ENCODE measurements at places on chromosomes 2 and 18.
A peak's percentile ranks its signal among the peaks of the same experiment; 100 is the strongest.

DNA sequence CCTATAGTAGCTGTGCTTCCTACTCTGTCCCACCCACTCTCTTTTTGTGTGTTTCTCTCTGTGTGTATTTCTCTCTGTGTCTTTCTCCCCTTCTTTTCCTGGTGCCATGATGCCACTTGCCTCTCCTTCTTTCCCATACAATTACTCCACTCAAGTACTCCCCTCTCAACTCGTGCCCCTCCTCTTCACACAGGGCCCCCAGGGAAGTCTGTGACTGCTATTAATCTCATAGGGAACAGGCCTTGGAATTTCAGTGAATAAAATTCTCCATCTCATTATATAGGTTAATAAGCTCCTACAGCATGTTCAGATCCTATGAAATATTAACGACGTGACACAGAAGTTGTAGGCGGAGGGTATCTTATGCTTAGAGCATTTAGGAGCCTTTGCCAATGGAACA, 205.9 kb upstream of the EPHA4 start:
- DNase-seq: no peak

- no peak for DNase-seq
Observed at GRCh38 chr2:41222593-41222992, 770.7 kb upstream of the SLC8A1 start.

GRCh38 chr2:217166241-217166850, 306.5 kb upstream of the TNP1 start:
- no peak for DNase-seq

GRCh38 chr2:71494523-71495155, 41.3 kb downstream of the DYSF start:
- no peak for DNase-seq

DNA sequence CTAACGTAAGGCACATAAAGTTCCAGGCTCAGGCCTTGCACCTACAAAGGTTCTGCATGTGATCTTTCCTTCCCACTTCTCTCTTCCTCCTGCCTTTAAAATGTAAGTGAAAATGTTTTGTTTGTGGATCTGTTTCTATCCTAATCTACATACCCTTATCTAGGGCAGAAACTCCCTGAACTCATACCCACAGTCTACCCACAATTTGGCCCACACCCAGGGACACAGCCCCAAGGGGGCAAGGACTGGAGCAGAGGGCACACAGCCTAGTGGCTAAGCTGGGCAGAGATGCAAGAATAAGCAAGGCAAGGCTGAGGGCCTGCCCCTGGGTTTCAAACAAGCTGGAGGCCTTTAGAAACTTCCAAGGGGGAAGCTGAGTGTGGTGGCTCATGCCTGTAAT, 71.0 kb downstream of the HS1BP3 start:
- no peak for DNase-seq

DNA sequence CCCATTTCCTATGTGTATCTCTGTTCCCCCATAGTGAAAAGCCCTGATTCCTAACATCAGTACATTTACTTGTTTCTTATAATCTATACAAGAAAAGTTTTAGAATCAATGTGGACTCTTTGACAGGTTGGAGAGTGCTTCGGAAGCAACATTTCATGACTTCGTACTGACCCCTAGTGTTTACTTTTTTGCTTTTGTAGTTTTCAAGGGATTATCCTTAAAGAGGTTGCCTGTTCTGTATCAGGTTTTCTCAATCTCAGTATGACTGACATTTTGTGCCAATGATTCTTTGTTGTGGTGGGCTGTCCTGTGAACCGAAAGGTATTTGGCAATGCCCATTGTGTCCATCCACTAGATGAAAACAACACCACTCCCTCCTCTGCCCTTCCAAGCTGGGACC, 43.3 kb upstream of the SERPINB2 start:
- DNase-seq: peak; percentile 16

DNA sequence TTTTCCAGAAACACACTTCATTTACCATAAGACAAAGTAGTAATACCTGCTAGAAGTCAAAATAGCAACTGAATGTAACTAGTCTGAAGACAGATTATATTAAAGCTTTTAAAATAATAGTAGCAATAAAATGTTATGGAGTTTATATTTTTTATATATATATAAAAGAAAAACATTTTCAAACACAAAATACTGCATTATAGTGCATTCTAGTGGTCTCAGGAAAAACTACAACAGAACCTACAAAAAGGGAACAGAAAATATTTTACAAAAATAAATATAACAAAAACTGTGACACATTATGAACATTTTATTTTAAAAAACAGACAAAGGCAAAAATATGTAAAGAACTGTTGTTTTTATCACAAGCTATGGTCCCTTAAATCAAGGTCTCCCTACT, 48.0 kb downstream of the STRN start:
- no peak for DNase-seq

DNA sequence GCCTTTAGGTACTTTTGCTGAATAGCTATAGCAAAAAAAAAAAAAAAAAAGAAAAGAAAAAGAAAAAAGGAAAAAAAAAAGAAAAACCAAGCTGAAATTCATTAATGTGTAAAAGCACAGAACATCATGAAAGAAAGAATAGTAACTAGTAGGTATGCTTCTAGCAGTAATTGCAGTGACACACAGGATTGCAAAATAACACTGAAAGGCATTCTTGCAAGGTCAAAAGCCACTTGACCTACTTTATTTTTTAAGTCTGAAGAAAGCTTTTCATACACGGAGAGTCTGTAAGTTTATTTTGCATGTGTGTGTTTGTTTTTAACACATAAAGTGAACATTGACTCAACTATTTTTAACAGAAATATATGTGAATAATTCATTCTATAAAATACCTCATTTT, 54.4 kb downstream of the DOK6 start:
- DNase-seq: no peak

- peak; percentile 83 for DNase-seq
Observed at GRCh38 chr2:190407246-190407661, 901 bp upstream of the MFSD6 start.

- no peak for DNase-seq
Observed at GRCh38 chr18:22846088-22846683, 86.9 kb upstream of the RBBP8 start.

DNA sequence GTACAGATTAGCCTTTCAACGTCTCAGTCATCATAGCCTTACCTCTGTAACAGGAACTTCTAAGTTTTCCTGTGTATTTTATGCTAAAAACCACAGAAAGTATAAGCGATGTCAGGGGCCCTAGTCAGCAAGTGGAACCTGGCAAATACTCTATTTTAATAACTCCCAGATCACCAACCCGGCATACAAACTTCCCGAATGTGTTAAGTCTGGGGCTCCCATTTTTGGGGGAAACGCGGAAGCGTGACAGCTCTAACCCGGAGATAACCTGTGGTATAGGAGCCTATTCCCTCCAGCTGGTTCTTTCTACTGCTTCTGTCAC, 574 bp downstream of the NIFK start:
- DNase-seq: peak; percentile 7

DNA sequence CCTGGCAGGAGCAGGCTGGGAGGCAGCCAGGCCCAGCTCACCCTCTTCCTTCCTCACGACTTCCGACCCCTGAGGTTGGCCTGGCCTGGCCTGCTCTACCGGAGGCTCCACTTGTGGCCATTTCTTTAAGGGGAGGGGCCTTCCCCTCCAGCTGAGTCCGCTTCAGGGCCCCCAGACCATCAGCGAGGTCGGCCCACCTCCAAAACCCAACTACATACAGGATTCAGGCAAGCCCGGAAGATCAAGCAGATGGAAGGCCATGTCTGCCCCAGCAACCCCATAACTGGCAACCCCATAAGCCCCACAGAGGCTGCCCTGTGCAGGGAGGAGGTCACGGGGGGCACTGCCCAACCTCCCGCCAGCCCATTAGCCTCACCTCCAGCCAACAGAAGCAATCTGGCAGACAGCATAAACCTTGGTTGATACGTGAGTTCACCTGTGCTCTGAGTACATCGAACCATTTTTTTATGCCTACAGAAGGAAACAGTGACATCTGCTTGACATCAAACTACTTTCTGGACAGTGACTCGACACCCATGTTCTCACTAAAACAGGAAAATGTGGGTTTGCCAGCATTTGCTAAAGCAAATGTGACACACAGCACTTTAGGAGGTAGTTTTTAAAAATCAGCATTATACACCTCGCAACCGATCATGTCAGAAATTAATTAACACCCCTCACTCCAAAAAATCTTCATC, 98.9 kb downstream of the EIPR1 start:
- DNase-seq: no peak

GRCh38 chr2:207395535-207396251, 134.1 kb upstream of the CREB1 start:
- no peak for DNase-seq

DNA sequence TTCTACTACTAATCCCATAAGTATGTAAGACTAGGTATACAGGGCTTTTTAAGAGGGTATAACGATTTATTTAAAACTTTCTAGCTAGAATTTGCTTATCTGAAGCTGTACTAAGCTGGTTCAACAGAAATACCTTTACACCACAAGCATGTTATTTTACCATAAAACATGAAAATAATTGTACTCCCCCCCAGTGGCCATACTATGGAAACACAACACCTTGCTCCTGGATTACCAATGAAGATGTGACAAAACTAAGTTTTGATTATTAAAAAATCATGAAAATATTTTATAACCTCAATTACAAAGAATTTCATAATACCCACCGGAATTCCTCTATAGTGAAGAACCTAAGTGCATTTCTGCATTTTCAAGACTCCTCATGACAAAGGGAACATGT, 27.3 kb downstream of the LPIN2 start:
- DNase-seq: peak; percentile 80

GRCh38 chr2:235468978-235469655, 24.7 kb upstream of the AGAP1 start:
- DNase-seq: no peak

DNA sequence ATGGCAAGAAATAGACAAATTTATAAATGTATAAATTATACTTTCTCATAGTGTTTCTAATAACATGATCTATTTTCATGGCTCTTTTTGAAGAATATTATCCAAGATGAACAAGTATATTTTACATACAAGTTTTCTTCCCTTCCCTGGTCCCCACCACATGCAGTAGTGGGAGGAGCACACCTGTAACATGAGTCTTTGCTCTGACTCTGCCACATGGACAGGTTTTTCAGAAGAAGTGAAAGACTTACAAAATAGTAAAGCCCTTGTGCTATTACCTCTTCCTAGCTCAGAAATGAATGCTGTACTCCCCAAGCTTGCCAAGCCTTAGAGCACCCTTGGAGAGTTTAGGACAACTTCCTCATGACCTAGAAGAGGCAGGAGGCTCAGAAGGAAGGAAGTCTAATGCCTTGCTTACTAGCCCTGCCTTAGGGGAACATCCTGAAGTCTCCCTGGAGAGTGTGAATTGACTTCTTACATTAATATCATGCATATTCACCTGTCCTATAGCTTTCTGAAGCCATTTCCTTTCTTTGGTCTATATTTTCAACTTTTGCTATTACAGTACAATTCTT, 18.4 kb downstream of the MXD1 start:
- no peak for DNase-seq

DNA sequence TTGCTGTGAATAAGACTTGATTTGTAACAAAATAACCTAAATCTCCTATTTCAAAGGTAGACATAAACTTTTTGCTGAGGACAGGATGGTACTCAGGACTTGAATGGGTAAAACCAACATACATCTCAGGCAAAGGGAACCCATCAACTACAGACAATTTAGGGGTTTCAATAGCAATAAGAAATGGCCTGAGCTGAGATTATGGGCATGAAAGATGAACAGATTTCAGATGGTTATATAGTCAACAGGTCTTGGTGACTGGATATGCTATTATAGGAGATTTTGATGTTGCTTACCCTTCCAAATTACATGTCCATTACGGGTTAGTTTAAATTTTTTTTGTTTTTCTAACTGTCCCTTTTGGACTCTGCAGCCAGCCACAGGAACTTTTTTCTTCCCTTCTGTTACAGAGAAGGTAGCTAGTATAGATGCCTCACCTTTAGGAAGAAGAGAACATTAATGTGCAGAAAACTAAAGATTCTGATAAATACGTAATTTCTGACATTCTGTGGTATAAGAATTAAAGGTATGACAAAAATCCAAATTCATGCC, 4.6 kb downstream of the RPS27A start:
- no peak for DNase-seq

GRCh38 chr18:5417342-5417741, 121.8 kb upstream of the ZBTB14 start:
- no peak for DNase-seq

DNA sequence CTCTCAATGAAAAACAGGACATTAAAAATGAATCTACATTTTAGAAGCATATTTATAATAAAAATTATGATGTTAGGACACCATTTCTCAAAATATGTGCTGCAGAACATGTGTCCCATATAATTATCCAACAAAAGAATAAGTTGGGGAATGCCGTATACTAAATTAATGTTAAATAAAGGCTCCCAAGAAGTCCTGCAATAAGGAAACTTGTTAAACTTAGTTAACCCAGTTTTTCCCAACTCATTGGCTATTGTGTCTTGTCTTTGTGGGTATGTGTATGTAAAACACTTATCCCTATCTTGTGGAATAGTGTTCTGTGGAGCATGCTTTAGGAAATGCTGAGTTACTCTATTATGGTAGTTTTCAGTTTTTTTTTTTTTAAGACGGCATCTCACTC, 25.6 kb upstream of the GTF2A1L start:
- no peak for DNase-seq

DNA sequence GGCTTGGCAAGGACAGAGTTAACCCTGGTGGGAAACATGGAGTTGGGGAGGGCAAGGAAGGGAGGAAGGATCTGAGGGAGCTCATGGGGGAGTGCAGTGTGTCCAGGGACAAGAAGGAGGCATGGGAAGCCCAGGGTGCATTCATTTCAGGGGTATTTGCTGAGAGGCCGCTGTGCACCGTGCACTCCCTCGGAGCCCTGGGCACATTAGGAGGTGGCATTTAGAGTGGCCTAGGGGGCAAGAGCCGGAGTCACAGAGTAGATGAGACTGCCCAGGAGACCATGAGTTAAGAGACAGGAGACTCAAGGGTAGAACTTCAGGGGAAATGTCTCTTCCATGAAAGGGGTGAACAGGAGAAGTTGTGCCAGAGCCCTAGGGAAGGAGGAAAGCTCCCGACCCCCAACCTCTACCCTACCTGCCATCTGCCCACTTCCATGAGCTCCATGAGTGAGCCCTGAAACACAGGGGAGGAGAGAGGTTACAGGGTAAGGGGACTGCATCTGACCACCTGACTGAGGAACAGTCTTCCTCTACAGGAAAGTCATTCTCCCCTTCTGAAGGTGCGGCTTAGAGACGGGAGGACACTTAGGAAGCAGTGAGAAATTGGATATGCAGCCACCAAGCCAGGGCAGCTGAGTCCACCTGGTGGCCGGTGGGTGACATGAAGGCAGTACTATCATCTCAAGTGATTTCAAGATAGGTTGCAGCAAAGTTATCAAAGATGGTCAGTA, 58.5 kb upstream of the COPS8 start:
- peak; percentile 35 for DNase-seq

DNA sequence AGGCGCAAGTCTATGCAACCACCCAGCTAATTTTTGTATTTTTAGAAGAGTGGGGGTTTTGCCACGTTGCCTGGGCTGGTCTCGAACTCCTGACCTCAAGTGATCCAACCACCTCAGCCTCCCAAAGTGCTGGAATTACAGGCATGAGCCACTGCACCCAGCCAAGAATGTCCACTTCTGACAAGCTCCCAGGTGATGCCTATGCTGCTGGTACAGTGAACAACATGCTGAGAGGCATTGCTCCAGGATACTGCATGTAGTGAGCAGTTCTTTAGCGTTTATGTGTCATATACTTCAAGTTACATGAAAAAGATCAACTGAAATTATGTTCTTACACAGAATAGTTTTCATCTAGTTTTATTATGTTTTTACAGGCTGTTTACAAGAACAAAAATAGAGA, 17.2 kb upstream of the ELAC1 start:
- DNase-seq: no peak

GRCh38 chr2:218819093-218819492, 12.5 kb downstream of the PRKAG3 start:
- DNase-seq: no peak

- peak; percentile 73 for DNase-seq
Observed at GRCh38 chr2:64609227-64609941, 44.3 kb downstream of the SERTAD2 start.

Measured in CD4-positive, alpha-beta T cell treated with Interleukin-10 for 1 hour (primary cell).